ENCODE measurements at places on chromosomes 3 and 15. TPM values are rescaled to one million over a fixed set of nuclear protein-coding genes. Genes with fewer than 3 reads are reported as not detected.

- no peak for DNase-seq
These were observed 323.3 kb upstream of the TLE3 start for GRCh38 chr15:70420948-70421482.

GRCh38 chr3:10116138-10116460, 624 bp downstream of the BRK1 start:
- DNase-seq = peak; percentile 61

GLDN gene
- 0.74 TPM for total RNA-seq

SKOR1 gene
- 0.12 TPM for total RNA-seq

SACM1L gene
- total RNA-seq = 20.5 TPM

DNA sequence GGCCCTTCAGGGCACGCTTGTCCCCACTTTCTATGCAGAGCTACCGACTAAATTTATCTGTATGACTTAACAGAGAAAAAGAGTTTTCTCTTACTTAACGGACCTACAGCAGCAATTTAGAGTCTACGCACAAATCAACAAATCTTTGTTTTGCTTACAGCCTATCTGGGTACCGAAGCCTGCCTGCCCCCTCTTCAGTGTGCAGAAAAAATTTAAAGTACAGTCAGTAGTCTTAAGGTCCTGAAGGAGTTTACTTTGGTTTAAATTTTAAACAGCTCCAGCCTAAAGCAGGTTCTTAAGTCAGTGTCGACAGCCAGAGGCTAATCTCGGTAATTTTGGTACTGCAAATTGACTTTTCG, 570 bp downstream of the SACM1L start:
- no peak for DNase-seq

DNA sequence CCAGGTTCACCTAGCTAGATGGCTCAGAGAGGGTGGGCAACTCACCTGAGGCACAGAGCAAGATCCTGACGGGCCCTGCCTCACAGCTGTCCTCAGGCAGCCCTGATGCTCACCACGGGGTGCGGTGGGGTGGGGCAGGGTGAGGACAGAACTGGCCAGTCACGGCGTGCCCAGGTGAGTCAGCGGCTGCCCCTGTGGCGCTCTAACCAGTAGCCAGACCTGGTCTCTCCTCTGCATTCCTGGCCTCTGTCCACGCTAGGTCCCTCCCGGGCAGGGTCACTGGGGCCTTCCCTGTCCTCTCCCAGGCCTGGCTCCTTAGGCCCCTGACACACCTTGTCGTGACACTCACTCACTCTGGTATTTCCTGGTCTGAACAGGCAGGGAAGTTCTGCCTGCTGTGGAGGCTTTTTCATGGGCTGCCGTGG, 901 bp downstream of the ALS2CL start:
- DNase-seq = peak; percentile 84

SCAANT1 gene
- not detected for total RNA-seq

DNA sequence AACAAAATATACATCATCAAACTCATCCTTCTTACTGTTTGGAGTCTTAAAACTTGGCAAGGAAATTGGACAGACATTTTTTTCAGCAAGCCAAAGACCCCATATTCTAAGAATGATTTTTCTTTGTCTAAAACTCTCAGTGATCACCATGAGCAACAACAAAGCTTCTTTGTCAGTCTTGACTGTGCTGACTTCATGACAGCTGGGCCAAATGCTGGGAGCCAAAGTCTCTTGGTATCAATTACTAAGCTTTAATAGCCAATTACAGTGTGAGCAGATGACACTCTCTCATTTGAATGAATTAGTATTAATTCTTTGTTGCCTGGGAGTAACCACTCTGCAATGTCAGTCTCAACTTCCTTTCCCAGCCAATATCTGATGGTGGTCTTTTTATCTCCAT, 48.1 kb upstream of the GK5 start:
- DNase-seq = no peak

- DNase-seq = no peak
These were observed 71.5 kb downstream of the SEMA5B start for GRCh38 chr3:122955916-122956692.

GRCh38 chr15:40080847-40081246, 27.8 kb downstream of the BMF start:
- no peak for DNase-seq

GRCh38 chr15:69013726-69014406, 629 bp upstream of the NOX5 start:
- no peak for DNase-seq

DNA sequence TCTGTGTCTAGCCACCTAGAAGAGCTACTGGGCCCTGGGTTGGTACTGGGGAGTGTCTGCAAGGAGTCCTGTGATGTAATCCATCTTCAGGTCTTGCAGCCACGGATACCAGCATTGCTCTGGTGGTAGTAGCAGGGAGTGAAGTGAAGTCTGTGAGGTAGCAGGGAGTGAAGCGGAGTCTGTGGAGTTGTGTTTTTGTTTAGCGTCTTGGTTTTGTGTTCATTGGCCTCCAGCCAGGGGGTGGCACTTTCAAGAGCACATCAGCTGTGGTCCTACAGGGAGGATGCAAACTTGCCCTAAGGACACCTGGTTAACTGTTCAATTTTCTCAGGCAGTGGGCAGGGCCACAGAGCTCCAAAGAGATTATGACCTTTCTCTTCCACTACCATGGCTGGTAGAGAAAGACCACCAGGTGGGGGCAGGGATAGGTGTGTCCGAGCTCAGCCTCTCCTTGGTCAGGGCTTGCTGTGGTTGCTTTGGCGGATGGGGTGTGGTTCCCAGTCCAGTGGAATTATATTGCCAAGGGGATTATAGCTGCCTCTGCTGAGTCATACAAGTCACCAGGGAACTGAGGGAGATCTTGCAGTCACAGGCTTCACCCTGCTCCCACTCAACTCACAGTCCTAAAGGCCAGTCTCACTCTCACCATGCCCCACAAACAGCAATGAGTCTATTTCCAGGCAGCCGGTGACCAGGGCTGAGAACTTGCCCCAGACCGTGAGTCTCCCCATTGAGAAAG, 424.7 kb downstream of the ZBBX start:
- DNase-seq = peak; percentile 33

GOLGA8G gene
- total RNA-seq = 0.12 TPM

GRCh38 chr15:90262426-90262825, 3.0 kb upstream of the NGRN start:
- DNase-seq = peak; percentile 24

All from M059J (cell line).